ENCODE measurements at places on chromosomes 11 and 22. TPM values are rescaled to one million over a fixed set of nuclear protein-coding genes. Genes with fewer than 3 reads are reported as not detected.

The ENTHD1 gene
- not detected for total RNA-seq

DNA sequence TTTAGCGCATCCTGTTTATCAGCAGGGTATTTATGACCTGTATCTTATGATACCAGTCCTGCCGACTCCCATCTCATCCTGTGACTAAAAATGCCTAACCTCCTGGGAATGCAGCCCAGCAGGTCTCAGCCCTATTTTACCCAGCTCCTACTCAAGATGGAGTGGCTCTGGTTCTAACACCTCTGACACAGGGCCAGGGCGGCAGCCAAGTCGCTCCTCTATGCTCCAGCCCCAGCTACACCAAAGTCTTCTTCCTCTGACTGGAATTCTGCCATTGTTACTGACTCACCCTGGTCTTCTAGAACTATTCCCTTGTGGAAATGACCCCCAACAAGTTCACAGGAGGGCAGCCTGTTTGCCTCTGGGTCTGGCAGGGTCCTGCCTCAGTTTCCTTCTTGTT, 7.9 kb upstream of the C1QTNF6 start:
- DNase-seq = no peak

GRCh38 chr11:11968511-11969280, 39.7 kb downstream of the DKK3 start:
- DNase-seq = no peak

GRCh38 chr11:20013346-20014066, 146.8 kb downstream of the DBX1 start:
- no peak for DNase-seq

DNA sequence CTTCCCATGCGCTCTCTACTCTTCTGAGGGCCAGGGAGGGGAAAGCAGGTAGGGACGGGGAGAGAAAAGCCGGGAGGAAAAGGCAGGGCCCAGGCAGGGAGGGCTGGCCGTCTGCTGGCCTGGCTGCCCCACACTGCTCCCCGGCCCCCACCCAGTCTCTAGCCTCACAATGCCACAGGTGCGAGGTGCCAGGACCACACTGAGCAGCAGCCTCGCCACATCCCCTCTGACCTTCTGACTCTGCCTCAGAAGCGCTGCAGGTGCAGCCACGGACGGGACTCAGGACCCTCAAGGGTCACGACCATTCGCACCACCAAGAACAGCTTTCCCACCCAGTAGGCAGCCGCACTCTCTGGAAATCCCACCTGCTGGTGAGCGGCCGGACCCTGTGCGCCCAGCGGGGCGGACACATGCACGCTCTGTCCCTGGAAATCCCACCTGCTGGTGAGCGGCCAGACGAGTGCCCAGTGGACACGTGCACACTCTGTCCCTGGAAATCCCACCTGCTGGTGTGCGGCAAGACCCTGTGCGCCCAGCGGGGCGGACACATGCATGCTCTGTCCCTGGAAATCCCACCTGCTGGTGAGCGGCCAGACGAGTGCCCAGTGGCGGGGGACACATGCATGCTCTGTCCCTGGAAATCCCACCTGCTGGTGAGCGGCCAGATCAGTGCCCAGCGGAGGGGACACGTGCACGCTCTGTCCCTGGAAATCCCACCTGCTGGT, 20.1 kb downstream of the TOLLIP start:
- DNase-seq = peak; percentile 18

DNA sequence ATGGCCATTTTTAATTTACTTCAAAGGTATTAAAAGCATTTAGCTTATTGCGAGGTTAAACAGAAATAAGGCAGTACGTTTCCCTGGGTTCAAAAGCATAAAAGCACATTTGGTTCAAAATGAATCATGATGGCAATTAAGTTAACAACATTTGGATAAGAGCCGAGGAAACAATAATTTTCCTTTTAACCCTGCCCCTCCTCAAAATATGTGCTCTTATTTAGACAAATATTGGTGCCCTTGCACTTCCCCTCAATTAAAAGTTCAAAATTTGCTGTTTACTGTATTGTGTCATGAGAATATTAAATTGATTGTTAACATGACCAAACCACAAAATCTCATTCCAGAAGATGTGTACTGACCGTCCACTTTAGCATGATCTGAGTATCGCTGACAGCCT, 48.7 kb downstream of the VSIG10L2 start:
- no peak for DNase-seq

- DNase-seq = no peak
Observed at GRCh38 chr11:30453705-30454104, 130.8 kb downstream of the ARL14EP start.

DNA sequence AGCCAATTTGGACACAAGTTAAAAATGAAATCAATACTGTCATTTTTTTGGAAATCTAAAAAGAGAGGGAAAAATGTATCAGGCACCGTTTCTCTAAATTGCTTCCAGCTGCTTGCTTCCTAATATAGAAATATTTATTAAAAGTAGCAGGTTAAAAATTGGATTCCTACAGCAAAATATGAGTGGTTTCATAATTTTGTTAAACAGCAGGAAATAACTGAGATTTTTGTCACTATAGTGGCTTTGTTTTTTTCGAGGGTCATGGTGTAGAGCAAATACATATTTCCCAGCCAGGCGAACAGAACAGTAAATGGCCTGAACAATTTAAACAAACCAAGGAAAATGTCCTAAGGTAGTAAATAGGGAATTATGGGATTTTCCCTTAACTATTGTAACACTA, 159.7 kb downstream of the DDX10 start:
- DNase-seq = no peak

- DNase-seq = peak; percentile 20
Observed at GRCh38 chr11:2768471-2769408, 68.9 kb upstream of the KCNQ1OT1 start.

Data from left ventricle myocardium superior (tissue), 1 donor.